ENCODE measurements at places on chromosomes 5 and 9.
A peak's percentile ranks its signal among the peaks of the same experiment; 100 is the strongest.

GRCh38 chr9:77903666-77904285, 127.8 kb downstream of the GNAQ start:
- no peak for DNase-seq

- DNase-seq: peak; percentile 83
Measured at GRCh38 chr5:81506900-81507588, 113.1 kb upstream of the ACOT12 start.

DNA sequence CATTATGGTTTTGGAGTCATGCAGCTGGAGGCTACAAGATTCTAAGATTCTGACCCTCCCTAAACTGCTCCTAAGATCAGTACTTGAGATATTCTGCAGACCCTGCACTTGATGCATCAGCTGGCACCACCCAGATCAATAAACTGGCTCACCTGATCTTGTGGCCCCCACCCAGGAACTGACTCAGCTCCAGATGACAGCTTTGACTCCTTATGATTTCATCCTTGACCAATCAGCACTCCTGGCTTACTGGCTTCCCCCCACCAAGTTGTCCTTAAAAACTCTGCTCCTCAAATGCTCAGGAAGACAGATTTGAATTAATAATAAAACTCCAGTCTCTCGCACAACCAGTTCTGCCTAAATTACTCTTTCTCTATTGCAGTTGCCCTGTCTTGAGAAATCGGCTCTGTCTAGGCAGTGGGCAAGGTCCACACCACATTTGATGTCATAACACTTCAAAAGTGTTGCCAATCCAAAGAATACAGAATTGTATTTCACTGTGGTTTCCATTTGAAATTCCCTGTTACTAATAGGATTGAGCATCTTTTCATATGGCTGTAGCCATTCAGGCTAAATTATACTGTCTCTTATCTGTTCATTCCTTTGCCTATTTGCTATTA, 14.8 kb upstream of the SLC30A5 start:
- no peak for DNase-seq

- no peak for DNase-seq
Measured at GRCh38 chr5:75659791-75660450, 48.7 kb downstream of the ANKDD1B start.

DNA sequence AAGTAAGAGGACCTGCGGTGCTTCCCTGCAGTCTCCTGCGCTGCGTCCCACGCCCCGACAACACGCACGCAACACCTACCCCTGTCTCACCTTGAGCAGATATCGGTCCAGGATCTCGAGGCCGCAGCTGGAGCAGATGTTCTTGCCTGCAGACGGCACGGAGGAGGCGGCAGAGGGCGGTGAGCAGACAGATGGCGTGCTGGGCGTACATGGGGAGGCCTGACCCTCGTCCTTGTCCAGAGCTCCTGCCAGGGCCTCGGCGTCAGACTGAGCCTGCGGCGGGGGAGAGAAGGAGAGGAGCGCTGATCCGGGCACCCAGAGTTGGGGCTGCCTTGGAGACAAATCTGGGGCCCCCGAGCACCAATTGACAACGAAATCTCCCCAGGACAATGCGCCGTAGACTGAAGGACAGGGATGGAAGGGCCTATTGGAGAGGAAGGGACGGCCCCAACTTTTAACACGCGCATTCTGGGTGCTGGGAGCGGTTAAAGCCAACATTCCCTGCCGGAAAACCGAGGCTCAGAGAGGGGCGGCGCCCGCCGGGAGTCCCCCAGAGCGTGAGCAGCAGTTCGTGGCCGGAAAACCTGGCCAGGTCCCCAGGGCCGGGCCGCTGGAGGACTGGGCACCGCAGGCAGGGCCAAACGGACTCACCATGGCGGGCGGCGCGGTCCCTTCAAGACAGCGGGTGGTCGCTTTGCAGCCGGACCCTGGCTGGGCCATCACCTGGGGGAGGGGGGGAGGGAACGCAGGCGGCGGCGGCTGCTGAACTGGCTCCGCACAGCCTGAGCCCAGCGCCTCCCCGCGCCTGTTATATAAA, 1.8 kb downstream of the LHX6 start:
- DNase-seq: no peak

- no peak for DNase-seq
Measured at GRCh38 chr5:43947935-43948334, 345.0 kb downstream of the NNT start.

DNA sequence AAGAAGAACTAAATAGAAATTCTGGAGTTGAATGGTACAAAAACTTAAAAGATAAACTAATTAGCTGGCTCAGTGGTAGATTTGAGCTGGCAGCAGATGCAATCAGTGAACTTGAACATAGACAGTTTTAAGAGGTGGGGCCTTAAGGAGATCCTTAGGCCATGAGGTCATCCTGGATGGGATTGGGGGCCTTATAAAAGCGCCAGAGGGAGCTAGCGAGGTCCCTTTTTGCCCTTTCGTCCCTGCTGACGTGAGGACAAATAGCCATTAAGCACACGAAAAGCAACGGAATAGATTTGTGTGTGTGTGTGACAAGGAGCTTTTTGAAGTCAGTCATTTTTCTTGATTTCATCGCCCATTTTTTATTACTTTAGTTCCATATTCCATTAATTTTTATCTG, 83.3 kb downstream of the ZNF354C start:
- DNase-seq: no peak

DNA sequence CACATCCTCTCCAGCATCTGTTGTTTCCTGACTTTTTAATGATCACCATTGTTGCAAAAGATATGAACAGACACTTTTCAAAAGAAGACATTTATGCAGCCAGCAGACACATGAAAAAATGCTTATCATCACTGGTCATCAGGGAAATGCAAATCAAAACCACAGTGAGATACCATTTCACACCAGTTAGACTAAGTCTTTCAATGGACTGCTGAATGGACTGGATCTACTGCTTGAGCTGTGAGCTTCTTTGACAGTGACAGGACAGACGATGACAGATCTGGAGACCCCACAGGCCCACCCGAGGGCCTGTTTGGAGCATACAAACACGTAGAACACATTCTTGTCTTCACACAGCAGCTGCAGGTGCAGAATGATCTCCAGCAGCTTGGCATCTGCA, 266.1 kb upstream of the RIOK2 start:
- DNase-seq: no peak

- DNase-seq: no peak
Measured at GRCh38 chr5:29984156-29984540, 1209.3 kb upstream of the CDH6 start.

DNA sequence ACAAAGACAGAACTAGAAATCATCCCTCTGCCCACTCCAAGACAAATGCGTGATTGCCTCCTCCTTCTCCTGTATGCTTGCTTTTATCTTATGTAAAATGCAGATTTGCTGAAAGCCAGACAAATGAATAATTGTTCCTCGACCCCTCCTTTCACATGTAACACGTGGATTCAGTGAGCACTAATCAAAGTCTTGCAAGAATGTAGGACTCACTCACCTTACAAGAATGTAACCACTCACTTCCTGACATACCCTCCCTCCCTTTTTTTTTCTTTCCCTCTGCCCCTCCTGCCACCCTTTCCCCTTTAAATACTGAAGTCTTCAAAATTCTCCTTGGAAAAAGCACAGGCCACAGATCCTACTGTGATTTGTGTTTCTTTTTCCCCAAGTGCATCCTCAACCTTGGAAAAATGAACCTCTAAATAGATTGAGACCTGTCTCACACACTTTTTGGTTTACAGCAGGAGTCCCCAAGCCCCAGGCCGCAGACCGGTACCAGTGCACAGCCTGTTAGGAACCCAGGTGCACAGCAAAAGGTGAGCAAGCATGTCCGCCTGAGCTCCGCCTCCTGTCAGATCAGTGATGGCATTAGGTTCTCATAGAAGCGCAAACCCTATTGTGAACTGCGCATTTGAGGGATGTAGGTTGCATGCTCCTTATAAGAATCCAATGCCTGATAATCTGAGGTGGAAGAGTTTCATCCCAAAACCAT, 29.4 kb upstream of the HSD17B3 start:
- DNase-seq: no peak

GRCh38 chr9:105459336-105459735, 11.5 kb downstream of the FSD1L start:
- DNase-seq: no peak

DNA sequence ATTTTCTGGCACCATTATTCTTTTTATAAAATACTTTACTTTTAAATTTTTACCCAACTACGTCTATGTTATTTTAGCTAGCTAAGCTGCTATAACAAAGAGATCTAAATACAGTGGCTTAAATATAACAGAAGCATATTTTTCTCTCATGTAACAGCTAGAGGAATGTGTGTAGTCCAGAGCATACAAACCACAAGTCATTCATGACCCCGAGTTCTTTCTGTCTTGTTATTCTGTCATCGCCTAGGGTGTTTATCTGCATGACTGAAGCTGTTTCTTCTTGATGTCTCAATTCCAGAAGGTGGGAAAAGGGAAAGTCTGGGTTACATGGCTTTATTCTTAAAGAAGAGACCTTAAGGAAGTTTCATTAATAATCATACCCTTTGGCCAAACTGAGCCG, 136.9 kb upstream of the RFX3 start:
- no peak for DNase-seq

GRCh38 chr9:131714161-131714646, 25.7 kb downstream of the RAPGEF1 start:
- DNase-seq: no peak

- DNase-seq: no peak
Measured at GRCh38 chr9:92294297-92294676, 790 bp upstream of the IARS1 start.

- DNase-seq: no peak
Measured at GRCh38 chr5:166428264-166428803, 1863.1 kb upstream of the WWC1 start.

DNA sequence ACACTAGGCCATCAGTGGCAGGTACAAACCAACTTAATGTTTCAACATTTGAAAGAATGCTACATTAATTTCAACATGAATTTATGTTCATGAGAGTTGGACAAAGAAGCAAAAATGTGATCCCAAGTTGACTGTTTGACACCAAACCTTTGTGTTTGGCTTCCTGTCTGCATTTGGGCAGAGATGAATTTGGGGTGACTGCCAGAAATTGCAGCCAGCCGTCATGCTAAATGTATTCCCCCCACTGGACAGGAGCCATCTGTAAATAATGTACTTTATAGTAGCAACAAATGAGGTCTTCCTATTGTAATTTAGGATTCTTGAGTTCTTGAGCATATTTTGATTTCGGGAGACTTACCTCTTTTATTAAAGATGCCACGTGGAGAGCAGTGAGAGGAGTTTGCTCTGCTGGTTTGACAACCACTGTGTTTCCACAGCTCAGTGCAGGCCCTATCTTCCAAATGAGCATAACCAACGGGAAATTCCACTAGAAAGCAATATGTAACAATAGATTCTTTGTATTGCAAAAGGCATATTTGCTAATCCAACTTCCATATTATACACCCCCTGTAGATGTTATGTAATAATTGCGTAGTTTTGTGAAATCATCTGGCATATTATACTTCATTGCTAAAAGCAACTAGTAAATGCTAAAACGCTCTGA, 27.6 kb downstream of the ALDH1A1 start:
- no peak for DNase-seq

DNA sequence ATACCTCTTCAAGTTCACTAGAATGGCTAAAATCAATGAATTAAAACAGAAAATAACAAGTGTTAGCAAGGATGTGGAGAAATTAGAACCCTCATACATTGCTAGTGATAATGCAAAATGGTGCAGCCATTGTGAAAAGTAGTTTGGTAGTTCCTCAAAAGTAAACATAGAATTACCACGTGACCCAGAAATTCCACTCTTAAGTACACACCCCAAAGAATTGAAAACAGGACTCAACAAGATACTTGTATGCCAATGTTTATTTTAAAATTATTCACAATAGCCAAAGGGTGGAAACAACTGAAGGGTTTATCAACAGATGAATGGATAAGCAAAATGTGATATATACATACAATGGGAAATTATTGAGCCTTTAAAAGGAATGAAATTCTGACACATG, 70.3 kb downstream of the BARX1 start:
- DNase-seq: no peak

GRCh38 chr5:118596255-118596654, 392.1 kb downstream of the DTWD2 start:
- DNase-seq: no peak

- DNase-seq: no peak
Measured at GRCh38 chr5:80103371-80103770, 68.2 kb downstream of the THBS4 start.

DNA sequence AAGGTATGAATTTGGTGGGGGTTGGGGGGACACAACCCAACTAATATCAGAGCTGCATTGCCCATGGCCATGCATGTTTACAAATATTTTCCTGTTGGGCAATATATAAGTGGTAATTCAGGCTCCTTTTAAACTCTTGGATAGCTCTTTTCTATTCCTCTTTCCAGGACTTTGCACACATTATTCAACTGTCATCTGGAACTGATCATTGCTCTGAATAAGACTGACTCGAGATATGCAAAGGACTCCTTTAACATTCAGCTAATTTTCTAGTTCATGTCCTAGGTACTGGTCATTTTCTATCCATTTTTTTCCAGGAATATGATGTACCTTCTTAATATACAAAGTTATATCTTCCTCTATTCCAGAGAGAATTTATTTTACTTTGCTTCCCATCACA, 89.5 kb upstream of the STK32A start:
- DNase-seq: no peak

DNA sequence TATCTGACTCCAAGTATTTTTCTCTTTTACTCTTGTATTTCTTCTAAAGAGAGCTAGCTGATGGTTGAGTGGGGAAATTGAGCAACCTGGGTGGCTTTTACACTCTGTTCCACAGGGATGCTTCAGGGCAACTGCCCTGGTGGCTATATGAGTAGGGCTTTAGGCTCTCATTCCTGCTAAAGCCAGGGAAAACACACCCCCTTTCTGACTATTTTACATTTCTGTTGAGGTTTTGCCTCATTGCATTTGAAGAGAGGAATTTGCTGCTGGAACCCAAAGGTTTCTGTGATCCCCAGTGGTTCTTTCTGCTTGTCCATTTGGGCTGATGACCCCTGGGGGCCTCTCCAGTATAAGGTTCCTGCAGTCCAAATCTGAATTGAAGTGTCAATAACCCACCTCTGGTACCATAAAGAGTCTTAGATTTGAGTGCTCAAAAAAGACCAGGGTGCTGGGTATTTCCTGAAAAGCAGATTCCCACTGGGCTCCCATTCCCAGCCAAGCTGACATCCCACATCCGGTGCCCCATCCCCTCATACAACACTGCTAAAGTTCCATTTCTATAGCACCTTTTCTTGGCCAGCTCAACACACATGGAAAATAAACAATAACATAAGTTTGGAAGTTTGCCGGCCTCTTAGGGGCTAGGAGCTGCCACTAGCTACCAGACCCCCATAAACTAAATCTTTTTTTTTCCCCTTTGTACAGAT, 59.5 kb downstream of the PAPPA start:
- DNase-seq: no peak

- no peak for DNase-seq
Measured at GRCh38 chr9:38227656-38228055, 158.6 kb upstream of the SHB start.

DNA sequence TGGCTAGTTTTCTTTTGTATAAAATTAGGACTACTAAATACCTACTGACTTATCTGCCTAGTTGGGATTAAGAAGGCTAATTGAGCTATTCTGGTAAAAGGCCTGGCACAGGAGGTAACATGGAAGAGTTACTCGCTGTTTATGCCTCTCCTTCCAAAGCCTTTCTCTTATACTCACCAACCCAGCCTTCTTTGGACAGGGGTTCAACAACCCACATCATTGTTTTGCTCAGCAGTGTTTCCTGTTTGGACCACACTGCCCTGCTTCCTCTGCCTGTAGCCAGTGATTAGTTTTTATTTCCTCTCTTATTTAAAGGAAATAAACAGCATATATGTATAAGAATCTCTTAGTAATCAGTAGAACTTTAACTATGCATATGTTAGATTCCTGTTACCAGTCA, 85.1 kb upstream of the TLX3 start:
- no peak for DNase-seq
